ENCODE measurements at places on chromosomes 6 and 20. TPM values are rescaled to one million over a fixed set of nuclear protein-coding genes. Genes with fewer than 3 reads are reported as not detected.

The NKX2-4 gene
- not detected for total RNA-seq

The FRS3 gene
- 2.3 TPM for total RNA-seq

The OOEP gene
- total RNA-seq = not detected

The CNR1 gene
- not detected for total RNA-seq

The CD109 gene
- total RNA-seq = 8.4 TPM

The SLPI gene
- total RNA-seq = 51.9 TPM

The TAGAP gene
- 0.67 TPM for total RNA-seq

The TOX2 gene
- total RNA-seq = 2.1 TPM

The LCA5 gene
- total RNA-seq = 0.53 TPM

The GOPC gene
- total RNA-seq = 10.3 TPM

The MAPK13 gene
- total RNA-seq = 4.7 TPM

The ARFRP1 gene
- total RNA-seq = 20.4 TPM

The PRR18 gene
- 3.6 TPM for total RNA-seq

The TMEM244 gene
- total RNA-seq = not detected

The RTEL1 gene
- total RNA-seq = 11.4 TPM

The ANKRD66 gene
- not detected for total RNA-seq

The RBM38 gene
- 5.3 TPM for total RNA-seq

The BTNL2 gene
- not detected for total RNA-seq

The STK35 gene
- total RNA-seq = 10.4 TPM

The CLPSL1 gene
- not detected for total RNA-seq

The IYD gene
- total RNA-seq = 14.8 TPM

The BIRC7 gene
- total RNA-seq = not detected

The OR2B6 gene
- total RNA-seq = not detected

The HLA-DQA1 gene
- 0.51 TPM for total RNA-seq

The KIF25 gene
- not detected for total RNA-seq

The PPT2 gene
- 6.4 TPM for total RNA-seq

The ARHGAP40 gene
- total RNA-seq = not detected

The ZC3H12D gene
- 0.49 TPM for total RNA-seq

The HLA-DQB1 gene
- 1.7 TPM for total RNA-seq

The PRPH2 gene
- total RNA-seq = not detected

The AGER gene
- 0.81 TPM for total RNA-seq

The TUBE1 gene
- 16.2 TPM for total RNA-seq

The SIRPD gene
- total RNA-seq = not detected

The OLIG3 gene
- not detected for total RNA-seq

The GRIK2 gene
- total RNA-seq = 0.04 TPM

The KHDRBS2 gene
- total RNA-seq = not detected

The ADISSP gene
- total RNA-seq = 10.1 TPM

The RPN2 gene
- 188 TPM for total RNA-seq

The PNPLA1 gene
- not detected for total RNA-seq

The ZNF391 gene
- 0.31 TPM for total RNA-seq

The MYLK4 gene
- 0.22 TPM for total RNA-seq

The ARMH2 gene
- total RNA-seq = not detected

The CCM2L gene
- 0.93 TPM for total RNA-seq

The POU5F1 gene
- 1.7 TPM for total RNA-seq

Measured in right lobe of liver (tissue), 6 donors.